Tibial nerve (tissue), 4 donors: ENCODE measurements at places on chromosomes 2 and 18. TPM values are rescaled to one million over a fixed set of nuclear protein-coding genes. Genes with fewer than 3 reads are reported as not detected.

DTNB gene
- total RNA-seq: 16.6 TPM

GRCh38 chr2:67463810-67464209 is 66.7 kb downstream of the ETAA1 start:
- H3K4me1 ChIP-seq: no peaks in the 10 kb centered on the region
- no peak overlapping the region for H3K27ac ChIP-seq
- no peak for DNase-seq
- no peak overlapping the region for H3K4me3 ChIP-seq
- no peaks in the 10 kb centered on the region for H3K36me3 ChIP-seq

DNA sequence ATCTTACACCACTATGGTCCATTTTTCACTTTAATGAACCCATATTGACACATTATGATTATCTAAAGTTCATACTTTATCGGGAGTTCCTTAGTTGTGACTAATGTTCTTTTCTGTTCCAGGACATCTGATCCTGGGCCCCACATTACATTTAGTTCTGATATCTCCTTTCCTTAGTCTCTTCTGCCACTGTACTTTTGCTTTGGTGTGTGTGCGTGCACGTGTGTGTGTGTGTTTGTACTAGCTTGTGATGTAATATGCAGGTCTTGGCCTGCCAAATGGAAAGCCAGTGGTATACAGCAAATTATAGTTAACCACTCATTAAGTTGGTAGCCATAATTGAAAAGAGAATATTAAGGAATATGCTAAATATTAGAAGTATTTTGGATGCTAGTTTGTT is 88.0 kb downstream of the CDC42EP3 start:
- H3K27ac ChIP-seq: no peak overlapping the region
- DNase-seq: no peak
- H3K4me1 ChIP-seq: no peaks in the 10 kb centered on the region
- H3K36me3 ChIP-seq: no peaks in the 10 kb centered on the region

MGAT5 gene
- total RNA-seq: 39.3 TPM

DNA sequence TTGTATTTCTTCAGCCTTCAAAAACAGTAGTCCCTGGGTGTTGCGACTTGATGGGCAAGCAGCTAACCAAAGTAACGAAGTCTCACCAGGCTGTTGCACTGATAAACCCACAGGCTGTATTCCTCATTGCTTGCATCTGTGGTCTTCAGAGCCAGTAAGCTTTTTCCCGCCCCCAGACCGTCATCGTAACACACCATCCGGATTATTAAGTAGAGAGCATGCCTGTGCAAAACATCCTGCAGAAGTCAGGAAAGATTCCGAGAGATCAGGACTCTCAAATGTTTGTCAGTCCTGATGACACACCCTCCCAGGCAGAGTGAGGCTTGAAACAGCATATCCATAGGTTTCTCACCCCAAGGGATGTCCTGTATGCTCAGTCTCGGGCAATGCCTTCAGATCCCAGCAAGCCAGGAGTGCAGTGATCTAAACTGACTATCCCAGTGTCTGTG is 15.9 kb downstream of the ITGB1BP1 start:
- no peaks in the 10 kb centered on the region for H3K27me3 ChIP-seq
- H3K36me3 ChIP-seq: peaks cover 72% of the 10 kb centered on the region
- no peaks in the 10 kb centered on the region for H3K4me1 ChIP-seq
- no peak for DNase-seq
- no peak overlapping the region for H3K27ac ChIP-seq
